ENCODE measurements at places on chromosomes 2 and 18.

GRCh38 chr18:58288921-58289797, 245.1 kb downstream of the NEDD4L start:
- DNase-seq, result no peak

DNA sequence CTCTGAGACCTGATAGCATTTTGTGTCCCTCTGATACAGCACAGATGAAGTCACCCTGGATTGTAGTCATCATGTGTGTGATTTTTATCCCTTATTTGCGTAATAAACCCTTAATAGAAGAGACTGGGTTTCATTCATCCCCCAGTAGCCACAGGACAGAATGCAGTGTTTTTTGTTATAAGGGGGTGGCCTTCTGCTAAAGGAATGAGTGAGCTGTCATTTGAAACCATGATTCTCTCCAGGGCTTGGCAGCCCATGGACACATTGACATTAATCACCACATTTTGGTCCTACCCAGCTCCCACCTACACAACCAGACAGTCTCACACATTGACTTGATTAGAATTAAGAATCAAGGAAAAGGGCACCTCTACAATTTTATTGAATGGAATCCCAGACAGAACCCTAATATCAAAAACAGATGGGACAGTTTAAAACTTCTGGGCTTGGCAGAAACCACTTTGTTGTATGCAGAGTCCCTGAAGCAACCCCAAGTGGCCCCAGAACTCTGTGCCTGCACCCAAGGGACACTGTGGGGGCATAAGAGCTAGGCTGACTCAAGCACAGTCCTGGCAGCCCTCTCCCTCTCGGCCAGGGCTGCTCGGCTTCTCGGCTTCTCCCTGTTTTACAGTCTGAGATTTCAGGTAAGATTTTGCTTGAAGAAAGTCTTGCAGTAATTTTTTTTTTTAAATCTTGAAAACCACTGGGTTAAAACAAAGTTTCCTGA, 254.0 kb upstream of the SLC14A2 start:
- no peak for DNase-seq

GRCh38 chr2:170313347-170313991, 135.5 kb downstream of the MYO3B start:
- no peak for DNase-seq

GRCh38 chr2:42974721-42975717, 182.6 kb upstream of the HAAO start:
- no peak for DNase-seq

DNA sequence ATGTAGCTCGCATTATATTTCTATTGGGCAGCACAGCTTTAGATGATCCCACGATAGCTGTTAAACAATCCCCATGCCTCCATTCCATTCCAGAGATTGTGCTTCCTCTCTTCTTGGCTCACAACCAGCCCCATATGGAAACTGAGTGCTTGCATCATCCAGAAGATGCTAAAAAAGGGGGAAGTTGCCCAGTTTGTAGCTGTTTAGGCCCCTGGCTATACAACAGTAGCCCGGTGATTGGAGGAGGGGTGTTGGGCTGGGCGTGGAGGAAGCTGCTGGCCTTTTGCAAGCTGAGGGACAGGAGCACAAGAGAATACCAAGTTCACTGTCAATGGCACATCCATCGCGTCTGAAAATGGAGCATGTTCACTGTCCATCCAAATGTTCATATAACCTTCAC, 360.2 kb downstream of the ALK start:
- DNase-seq, result no peak

GRCh38 chr2:136399667-136400289, 281.8 kb upstream of the CXCR4 start:
- no peak for DNase-seq

DNA sequence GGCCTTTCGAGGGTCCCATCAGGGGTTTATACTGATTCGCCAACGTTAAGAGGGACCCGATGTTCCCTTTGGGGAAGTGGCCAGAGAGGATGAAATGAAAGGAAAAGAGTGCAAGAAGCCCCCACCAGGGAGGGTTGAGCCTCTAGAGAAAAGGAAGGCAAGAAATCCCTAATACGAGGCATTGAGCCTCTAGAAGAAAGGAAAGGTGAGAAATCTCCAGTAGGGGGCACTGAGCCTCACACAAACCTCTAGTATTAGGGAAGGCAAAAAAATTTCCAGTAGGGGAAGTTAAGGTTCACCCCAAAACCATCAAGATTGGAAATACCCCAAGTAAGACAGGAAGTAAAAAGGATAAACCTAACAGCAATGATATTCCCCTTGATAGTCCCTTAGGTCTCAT, 9.8 kb upstream of the SAP130 start:
- DNase-seq, result no peak

GRCh38 chr2:236529606-236530005, 40.0 kb upstream of the ACKR3 start:
- no peak for DNase-seq

GRCh38 chr2:23745726-23746105, 181.2 kb downstream of the ATAD2B start:
- DNase-seq, result no peak

GRCh38 chr2:230895536-230896345, 29.3 kb downstream of the GPR55 start:
- DNase-seq, result no peak

GRCh38 chr2:222707689-222708273, 36.3 kb downstream of the MOGAT1 start:
- DNase-seq, result no peak

- no peak for DNase-seq
Measured at GRCh38 chr18:78580835-78581339, 398.7 kb upstream of the SALL3 start.

GRCh38 chr2:37984589-37984988, 59.5 kb downstream of the RMDN2 start:
- DNase-seq, result no peak

- DNase-seq, result peak; percentile 50
Measured at GRCh38 chr2:70553584-70554337, at the start of gene TGFA. Gene TGFA, minus strand, starts transcription at chr2:70553826. Its CDS starts 59 bp downstream, at chr2:70553767.

GRCh38 chr18:46343931-46344372, 239.8 kb downstream of the HAUS1 start:
- no peak for DNase-seq

DNA sequence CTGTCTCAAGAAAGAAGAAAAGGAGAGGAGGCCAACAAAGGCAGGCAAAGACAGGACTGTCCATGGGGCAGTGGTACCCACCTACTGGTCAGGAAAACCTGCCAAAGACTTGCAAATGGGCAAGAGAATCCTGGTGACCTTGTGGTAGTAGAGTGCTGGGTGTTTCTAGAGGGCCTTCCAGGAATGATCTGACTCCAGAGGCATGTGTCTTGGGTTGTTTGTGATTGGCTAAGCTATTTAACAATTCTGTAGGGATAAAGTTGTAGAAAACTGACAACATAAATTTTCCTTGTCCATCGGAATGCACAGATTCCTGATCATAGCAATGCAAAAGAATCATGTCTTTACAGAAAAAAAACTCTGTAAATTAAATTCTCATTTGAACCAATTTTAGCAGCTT, 68.5 kb upstream of the ZNF532 start:
- DNase-seq, result no peak

DNA sequence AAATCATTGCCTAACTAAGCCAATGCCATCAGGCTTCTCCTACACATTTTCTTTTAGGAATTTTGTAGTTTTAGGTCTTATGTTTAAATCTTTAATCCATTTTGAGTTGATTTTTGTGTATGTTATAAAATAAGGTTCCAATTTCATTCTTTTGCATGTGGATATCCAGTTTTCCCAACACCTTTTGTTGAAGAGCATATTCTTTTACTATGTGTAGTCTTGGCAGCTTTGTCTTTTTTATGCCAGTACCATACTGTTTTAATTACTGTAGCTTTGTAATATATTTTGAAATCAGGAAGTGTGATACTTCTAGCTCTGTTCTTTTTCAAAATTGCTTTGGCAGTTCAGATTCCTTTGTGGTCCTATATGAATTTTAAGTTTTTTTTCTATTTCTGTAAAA, 11.0 kb downstream of the FASTKD2 start:
- no peak for DNase-seq

GRCh38 chr18:10878703-10879102, 270.7 kb downstream of the PIEZO2 start:
- no peak for DNase-seq

DNA sequence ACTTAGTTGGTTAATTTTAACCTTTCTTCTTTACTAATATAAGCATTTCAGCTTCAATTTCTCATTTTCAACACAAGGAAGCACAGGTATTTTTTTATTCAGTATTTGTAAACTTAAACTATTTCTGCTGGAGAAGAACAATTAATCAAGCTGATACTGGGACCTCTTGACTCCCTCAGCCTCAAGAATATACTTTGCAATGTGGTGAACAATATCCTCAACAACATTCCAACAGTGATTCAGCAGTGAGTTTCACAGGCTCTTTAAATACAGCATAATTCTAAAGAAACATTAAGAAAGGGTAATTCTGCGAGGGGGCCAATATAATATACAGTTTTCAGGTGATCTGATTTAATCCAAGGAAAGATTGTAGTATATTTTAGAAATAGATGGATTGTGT, 10.0 kb downstream of the RAPGEF4 start:
- DNase-seq, result no peak

DNA sequence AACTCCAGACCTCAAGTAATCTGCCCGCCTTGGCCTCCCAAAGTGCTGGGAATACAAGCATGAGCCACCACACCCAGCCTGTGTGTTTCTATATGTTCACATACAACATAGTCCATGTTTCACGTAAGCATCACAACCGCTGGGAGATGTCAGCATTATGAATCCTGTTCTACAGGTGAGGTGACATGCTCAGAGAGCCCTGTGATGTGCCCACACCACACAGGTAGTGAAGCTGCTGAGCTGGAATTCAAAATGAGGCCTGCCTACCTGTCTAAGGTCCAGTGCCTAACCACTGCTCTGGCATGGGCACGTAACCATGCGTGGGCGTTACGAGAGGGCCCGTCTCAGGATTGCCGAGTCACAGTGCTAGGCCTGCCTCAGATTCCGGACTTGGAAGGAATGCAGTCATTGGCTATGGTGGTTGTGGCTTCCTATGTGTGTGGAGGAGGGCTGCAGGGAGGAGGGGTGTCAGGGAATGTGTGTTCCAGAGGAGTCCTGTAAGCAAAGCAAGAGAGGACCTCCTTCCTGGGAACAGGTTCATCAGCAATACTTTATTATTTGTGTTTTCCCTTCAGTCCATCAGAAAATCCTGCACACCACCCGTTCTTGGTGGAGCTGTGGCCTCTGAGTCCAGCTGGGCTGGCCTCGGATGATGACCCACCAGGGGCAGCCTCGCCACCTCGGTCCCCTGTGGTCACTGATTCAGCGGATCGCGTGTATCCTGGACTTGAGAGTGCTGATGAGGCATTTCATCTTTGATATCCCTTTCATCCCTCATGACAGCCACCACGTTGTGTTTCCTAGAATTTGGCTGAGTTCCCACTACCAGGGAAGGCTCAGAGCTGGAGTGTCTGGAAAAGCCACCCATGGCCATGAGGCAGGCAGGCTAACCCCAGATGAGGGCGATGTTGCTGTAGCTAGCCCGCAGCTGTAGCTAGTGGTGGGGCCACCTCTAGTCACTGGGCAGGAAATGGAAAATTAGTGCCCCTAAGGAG, 31.1 kb downstream of the HK2 start:
- no peak for DNase-seq

DNA sequence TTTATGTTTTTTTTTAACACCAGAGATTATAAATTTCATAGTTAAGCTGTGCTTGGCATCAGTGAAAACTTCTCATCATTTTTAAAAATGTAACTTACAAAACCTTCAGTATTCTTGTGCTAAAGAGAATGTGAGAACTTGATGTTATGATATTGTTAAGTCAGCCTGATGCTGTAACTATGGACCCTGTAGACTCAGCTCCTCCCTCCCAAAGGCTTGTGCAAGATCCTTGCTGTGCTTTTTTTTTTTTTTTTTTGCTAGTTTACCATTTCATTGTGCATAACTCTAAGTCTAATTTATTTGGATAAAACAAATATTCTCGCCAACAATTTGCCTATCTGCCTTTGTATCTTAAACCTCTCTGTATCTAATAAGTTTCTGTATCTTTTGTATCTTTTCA, 12.9 kb upstream of the TFPI start:
- no peak for DNase-seq

GRCh38 chr18:44958455-44958854, 277.8 kb downstream of the SETBP1 start:
- DNase-seq, result no peak

DNA sequence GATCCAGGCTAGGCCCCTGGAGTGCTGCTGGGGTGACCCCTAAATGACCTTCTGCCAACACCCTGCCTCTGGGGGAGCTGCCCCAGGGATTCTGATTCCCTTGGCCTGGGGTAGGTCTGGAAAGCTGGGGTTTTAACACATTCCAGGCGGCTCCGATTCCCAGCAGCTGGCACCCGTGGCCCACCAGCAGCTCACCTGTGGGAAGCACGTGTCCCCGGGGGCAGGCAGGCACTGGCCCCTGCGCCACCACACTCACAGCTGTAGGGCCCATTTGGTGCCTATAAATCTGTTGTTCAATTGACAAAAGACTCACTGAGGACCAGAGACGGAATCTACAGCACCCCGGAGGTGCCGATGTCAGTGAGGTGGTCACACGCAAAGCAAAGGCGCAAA, 4.1 kb upstream of the KLHL30 start:
- no peak for DNase-seq

GRCh38 chr2:160287476-160287875, 87.4 kb upstream of the ITGB6 start:
- no peak for DNase-seq

- no peak for DNase-seq
Measured at GRCh38 chr2:179963626-179964025, 43.5 kb downstream of the CWC22 start.

GRCh38 chr18:68102117-68102516, 585.6 kb upstream of the DSEL start:
- DNase-seq, result no peak

DNA sequence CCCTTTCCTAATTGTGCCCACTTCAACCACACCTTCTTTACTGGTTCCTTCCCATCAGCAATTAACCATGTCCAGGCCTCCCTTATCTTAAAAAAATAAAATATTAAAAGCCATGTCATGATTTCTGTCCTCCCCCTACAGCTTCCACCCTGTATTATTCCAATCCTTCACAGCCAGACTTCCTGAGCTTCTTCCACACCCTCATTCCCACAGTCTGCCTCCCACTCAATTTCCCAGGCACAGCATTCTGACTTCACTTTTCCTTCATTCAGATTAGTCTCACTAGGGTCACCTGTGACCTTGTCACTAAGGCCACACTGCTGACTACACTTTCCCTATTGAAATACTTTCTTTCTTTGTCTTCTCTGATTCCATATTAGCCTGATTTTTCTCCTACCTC, 159.4 kb downstream of the DIS3L2 start:
- no peak for DNase-seq

- DNase-seq, result no peak
Measured at GRCh38 chr2:88058191-88058590, 2.6 kb upstream of the KRCC1 start.

- no peak for DNase-seq
Measured at GRCh38 chr18:23927821-23928746, 86.5 kb upstream of the TTC39C start.

GRCh38 chr2:10770956-10771750, 41.4 kb downstream of the PDIA6 start:
- DNase-seq, result no peak

GRCh38 chr2:127400533-127400896, 12.7 kb upstream of the MAP3K2 start:
- DNase-seq, result no peak

GRCh38 chr18:58761241-58761969, 90.1 kb downstream of the MALT1 start:
- no peak for DNase-seq

- DNase-seq, result no peak
Measured at GRCh38 chr2:182763311-182763912, 47.4 kb downstream of the DNAJC10 start.

Data from left renal pelvis (tissue), 4 donors.